ENCODE measurements at places on chromosomes 4 and X.

DNA sequence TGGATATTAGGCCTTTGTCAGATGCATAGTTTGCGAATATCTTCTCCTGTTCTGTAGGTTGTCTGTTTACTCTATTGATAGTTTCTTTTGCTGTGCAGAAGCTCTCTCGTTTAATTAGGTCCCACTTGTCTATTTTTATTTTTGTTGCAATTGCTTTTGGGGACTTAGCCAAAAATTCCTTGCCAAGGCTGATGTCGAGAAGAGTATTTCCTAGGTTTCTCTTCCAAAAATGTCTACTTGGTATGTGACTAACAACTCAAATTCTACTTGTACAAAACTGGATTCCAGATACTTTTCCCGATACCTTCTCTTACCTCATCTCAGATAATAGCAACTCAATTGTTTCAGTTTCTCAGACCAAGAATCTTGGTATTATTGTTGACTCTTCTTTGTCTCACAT is 142.4 kb upstream of the GLRA2 start:
- no peak for DNase-seq

DNA sequence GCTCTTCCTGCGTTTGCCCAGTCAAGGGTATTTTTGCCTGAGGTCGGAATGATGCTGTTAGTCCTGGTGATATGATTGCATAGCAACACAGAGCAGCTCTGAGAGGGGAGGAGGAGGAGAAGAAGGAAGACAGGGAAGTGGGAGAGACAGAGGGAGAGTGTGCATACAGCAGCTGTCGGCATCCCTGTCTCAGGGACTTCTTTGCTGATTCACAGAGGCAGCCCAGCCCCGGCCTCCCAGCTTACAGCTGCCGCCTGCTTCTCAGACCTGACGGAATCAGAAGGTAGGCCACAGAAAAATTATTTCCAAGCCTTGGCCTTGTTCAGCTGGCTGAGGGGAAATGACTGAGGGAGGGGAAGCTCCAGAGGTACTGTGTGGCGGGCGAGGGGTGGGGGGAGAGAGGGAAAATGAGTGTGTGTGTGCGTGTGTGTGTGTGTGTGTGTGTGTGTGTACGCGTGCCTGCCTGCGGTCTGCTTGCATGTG is 319 bp downstream of the DRP2 start:
- peak; percentile 16 for DNase-seq

DNA sequence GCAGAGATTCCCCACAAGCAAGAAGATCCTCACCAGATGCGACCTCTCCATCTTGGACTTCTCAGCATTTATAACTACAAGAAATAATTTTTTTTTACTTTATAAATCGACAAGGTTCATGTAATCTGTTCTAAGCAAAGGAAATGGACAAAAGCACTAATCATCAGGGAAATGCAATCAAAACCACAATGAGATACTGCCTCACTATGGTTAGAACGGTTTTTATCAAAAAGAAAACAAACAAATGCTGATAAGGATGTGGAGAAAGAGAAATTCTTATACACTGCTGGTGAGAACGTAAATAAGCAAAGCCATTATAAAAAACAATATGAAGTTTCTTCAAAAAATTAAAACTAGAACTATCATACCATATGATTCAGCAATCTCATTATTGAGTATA is 1382.6 kb downstream of the ARAP2 start:
- DNase-seq = no peak

DNA sequence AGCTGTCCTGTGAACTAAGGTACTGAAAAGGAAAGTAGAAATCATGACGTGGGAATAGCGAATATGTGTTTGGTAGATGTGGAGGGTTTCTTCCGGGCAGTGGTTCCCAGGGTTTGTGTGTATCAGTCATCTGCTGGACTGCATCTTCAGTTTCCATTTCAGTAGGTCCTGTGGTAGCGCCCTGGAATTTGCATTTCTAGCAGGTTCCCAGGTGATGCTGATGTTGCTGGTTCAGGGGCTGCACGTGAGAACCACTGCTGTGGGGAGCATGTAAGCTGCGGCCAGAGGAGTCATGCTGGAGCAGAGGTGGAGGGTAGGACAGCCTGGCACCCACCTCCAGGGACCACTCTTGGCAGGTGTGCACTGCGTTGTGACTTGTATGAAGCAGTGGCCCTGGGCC is 47.1 kb downstream of the ARHGAP10 start:
- DNase-seq = no peak

DNA sequence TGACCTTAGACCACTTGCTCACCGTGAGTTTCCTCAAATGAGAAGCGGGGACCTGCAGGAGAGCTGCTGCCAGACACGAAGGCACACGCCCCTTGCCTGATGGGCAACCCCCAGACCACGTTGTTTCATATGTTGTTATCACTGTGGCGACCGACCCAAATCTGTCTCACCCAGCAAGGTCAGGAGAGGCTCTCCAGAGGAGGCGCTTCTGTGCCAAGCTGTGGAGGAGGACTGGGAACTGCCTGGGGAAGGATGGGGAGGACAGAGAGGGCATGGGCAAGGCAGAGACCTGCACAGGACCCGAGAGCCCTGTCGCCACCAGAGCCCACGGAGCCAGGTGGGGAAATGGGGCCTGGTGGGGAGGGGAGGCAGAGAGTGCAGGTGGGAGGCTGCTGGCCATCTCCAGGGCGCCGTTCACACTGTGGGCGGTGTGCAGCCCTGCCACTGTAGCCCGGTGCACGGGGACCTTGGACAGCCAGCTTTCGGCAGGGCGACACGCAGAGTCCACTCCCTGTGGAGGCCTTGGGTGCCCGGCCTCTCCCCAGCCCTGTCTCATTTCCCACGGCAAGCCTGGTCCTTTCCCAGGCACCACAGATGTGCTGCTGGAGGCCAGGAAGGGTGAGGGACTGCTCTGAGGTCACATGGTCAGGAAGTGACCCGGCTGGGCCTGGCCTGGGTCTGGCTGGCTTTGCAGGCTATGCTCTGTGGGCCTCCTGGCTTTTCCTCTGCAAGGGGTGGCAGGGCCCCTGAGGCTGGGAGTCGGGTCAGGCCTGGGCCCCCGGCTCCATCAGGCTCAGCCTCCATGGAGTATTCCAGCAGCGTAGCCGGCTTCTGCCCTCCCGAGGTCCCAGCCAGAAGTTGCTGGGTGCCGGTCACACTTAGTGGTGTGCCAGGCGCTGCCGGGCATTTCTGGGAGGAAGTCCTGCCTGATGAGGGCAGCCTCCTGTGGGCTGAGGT is 3.2 kb downstream of the HTRA3 start:
- DNase-seq = no peak
